ENCODE measurements at places on chromosomes 2 and 18.

- DNase-seq = peak; percentile 38
Measured at GRCh38 chr2:133240491-133241223, 327.6 kb downstream of the NCKAP5 start.

DNA sequence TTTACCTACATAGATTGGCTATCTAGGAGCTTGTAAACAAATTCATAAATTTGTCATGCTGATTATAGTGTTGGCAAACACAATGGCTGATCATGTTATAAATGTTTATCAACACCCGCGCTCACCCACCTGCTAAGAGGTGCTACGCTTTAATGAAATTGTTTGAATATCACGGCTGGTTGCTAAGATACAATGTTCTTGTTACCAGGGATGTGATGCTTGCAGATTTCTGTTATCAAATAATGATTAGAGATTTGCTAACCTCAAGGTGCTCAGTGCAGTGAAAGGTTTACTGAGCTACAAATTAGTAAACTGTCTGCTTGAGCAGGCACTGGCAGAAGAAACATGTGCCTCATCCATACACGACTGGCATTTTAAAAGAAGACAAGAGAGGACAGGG lies 160.0 kb upstream of the ZEB2 start:
- no peak for DNase-seq

DNA sequence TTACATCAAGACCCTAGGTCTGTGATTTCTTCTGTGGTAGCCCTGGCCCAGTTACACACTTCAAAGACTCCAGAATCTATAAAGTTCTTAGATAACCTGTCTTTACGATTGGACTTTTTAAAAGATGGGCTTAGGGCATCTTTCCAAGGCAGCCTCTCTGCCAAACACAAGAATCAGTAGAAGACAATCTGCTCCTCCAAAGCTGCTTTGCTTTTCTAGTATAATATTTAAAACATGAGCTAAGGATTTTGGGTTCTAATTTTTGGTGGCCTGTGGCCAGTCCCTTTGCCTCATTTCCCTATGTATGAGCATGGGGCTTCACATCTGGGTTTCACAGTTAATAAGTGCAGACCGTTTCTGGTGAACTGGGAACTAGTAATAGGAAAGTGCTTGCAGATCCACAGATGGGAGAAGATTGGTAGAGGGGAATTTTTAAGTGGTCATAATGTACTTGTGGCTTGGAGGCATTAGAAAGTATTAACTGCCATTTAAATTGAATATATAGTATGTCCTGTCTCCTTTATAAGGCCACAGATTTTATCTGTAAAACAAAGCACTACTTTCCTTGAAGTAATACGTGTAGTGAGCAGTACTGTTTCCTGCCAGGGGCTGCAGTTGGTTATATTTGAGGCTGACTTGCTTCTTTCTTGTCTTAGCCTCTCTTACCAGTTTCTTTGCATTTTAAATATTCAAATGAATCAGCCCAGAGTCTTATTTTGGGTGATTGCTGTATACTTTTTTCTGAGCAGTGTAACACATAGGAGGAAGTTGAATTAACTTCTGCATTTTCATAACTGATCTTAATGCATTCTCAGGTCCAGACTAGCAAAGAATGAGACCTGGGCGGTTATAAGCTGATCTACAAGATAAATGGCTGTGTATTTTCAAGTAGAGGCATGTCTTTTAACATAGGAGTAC lies 1.5 kb downstream of the ARPC2 start:
- no peak for DNase-seq

DNA sequence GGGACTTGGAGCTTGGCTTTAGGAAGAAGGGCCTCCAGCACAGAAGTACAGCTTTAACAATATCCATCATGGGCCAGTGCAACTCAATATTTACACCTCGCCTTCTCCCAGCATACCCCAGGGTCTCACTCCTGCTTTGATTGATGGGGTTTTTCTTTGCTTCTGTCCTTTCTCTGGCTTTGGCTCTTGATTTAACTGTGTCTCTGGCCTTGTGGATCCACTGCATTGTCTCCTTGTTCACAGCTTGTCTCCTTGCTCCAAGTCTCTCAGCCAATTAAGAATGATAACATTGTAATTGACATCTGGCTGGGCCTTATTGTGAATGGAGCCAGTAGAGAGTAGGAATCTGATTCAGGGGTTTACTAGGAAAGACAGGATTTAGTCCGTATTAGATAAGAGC lies 1019.5 kb downstream of the TMEM182 start:
- DNase-seq = no peak

- no peak for DNase-seq
Measured at GRCh38 chr2:180876506-180876905, 103.9 kb upstream of the UBE2E3 start.

- no peak for DNase-seq
Measured at GRCh38 chr2:105383432-105384166, 15.3 kb downstream of the FHL2 start.

DNA sequence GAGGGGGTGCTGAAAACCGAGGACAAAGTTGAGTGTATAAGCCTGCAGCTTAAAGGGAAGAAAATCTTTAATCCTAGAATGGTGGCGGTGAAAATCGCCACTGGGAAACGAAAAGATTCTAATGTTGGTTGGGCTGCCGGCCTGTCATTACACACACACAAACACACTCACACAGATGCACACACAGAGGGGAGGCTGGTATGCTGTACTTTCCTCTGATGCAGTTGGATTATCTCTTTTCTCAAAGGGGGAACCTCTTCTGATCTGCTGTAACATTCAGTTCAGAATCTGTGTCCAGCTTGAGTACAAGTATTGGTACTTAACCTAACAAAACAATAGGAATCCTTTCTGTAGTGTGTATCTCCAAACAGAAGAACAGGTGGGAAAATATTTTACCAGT lies 39.0 kb downstream of the ANXA4 start:
- DNase-seq = no peak

- DNase-seq = no peak
Measured at GRCh38 chr18:45203677-45204076, 411.6 kb upstream of the SLC14A2 start.

DNA sequence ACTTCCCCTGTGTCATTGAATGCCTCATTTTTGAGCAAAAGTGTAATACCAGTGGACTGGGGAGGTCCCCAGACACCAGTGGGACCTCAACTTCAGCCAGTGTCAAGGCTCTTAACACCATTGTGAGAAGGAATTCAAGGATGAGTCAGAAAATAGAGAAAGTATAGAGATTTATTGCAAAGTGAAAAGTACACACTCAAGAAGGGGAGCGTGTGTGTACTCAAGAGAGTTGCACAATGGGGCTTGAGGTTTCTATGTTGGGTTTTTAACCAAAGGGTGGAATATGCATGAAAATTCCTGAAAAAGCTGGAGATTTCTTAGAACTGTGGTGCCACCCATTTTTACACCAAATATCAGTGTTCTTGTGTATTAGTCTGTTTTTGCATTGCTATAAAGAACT lies 81.9 kb downstream of the ADCYAP1 start:
- DNase-seq = no peak

GRCh38 chr2:37230581-37230980 lies 815 bp downstream of the CEBPZ start:
- no peak for DNase-seq

GRCh38 chr2:156565066-156565710 lies 129.0 kb downstream of the GPD2 start:
- DNase-seq = no peak

Measured in lung (tissue), 17 donors.